ENCODE measurements at places on chromosomes 11 and 22.

GRCh38 chr11:27315836-27316235 lies 47.2 kb downstream of the CCDC34 start:
- no peak for DNase-seq

DNA sequence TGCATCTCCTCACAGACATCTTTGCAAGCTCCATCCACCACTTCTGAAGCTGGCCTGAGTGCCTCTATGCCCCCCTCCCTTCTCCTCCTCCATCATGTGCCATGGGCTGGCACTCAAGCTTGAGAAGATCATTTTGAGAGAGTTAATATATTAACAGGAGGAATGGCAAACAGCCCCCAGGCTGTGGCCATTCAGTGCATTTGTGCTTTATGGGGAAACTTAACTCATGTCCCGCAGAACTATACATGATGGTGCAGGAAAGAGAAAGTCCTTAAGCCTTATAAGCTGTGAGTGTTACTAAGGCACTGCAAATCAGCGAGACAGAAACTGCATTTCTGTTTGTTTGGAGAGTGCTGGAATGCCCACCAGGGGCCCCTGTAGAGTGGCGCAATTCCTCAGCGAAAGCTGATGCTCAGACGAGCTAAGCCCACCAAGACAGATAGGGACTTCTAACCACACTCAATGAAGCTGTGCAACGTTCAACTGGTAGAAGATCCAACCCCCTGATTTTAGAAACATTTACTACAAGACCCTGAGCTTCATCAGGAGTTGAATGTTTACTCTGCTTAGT lies 26.8 kb upstream of the PHLDA2 start:
- DNase-seq = no peak

DNA sequence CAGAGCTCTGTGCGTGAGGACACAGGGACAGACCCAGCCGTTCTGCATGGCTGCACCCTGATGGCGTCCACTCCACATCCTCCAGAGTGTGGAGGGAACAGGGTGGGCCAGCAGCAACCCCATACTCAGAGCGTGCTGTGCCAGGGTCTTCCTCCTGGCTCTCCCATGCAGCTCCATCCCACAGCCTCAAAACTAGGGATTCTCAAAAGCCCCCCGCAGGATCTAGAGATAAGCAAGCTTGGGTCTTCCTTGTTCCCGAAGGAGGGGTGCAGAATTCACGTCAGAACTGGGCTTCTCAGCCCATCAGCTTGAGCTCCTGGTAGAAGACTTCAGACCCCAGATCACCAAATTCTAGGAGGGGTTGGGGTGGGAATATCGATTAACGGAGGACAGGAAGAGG lies 858.8 kb downstream of the TBC1D22A start:
- DNase-seq = no peak

DNA sequence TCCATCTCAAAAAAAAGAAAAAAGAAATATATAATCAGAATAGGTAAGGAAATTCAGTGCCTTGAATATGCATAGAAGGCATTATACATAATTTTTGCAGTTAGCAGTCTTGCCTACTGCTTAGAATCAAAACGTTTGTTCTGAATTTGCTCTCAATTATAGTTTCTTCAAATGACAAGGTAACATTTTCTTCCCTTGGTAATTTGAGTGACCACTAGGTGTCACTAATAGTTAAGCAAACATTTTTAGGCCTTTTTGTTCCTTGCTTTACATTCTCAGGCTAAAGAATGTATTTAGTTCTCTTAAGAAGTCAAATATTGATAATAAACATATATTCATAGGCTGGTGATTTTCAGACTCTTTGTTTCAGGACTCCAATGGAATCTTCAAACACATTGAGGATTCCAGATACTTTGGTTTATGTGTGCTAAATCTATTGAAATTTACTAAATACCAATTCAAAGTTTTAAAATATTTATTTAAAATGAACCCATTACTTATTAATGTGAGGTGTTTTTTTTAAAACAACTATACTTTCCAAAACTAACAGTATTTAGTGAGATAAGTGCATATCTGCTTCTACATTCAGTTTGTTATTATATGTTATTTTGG lies 55.0 kb upstream of the DEPDC7 start:
- DNase-seq = no peak

- DNase-seq = no peak
Measured at GRCh38 chr11:68803766-68804165, 38.0 kb downstream of the CPT1A start.

GRCh38 chr11:74325649-74326645 lies 14.5 kb upstream of the P4HA3 start:
- DNase-seq = no peak

GRCh38 chr22:49450498-49450897 lies 377.2 kb downstream of the BRD1 start:
- no peak for DNase-seq

- no peak for DNase-seq
Measured at GRCh38 chr11:131767421-131767820, 397.0 kb downstream of the NTM start.

- no peak for DNase-seq
Measured at GRCh38 chr11:108216988-108217387, 5.5 kb downstream of the NPAT start.

All from epithelial cell of proximal tubule (primary cell).